ENCODE measurements at places on chromosomes 6 and 20.

DNA sequence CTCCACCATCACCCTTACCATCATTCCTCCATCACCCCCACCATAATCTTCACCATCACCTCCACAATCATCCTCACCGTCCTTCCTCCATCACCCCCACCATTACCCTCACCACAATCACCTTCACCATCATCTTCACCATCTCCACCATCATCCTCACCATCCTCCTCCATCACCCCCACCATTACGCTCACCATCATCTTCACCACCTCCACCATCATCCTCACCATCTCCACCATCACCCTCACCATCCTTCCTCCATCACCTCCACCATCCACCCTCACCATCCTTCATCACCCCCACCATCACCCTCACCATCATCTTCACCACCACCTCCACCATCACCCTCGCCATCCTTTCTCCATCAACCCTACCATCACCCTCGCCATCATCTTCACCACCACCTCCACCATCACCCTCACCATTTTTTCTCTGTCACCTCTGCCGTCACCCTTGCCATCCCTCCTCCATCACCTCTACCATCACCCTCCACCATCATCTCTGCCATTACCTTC is 33.1 kb upstream of the MPC1 start:
- DNase-seq: no peak

- DNase-seq: no peak
These were observed 397.0 kb downstream of the SMOC2 start for GRCh38 chr6:168838037-168838399.

DNA sequence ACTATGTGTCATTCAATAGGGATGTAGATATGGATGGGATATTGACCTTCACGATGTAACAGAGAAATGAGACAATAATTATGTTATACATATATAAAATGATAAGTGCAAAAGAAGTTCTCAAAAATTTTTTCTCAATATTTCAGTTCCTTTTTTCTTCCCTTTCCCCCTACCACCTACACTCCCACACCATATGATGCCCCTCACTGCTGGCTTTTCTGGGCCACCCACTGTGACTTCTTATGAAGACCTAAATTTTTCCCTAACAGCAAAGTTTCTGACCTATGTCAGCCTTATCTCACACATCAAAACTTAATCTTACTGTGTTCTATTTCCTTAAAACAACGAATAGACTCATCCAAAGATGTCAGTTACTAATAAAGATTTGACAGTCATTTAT is 89.9 kb upstream of the MYLIP start:
- DNase-seq: no peak

GRCh38 chr6:126535138-126535537 is 195.2 kb downstream of the CENPW start:
- DNase-seq: no peak

DNA sequence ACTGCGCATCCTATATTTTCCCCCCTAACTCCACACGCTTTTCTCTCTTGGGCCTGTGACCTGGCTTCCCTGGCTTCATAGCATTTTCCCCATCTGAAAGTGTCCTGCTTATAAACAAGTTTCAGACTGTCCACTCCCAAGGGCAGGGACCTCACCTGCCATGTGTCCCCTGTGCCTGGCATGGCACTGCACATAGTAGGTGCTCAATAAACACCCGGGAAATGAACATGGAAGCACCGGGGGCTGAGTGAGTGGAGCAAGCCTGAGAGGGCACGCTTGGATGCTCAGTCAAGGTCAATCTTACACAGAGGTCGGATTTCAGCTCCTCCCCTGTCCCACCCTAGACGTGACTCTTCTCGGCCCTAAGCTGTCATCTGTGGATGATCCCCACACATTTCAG is 96.9 kb downstream of the NFATC2 start:
- no peak for DNase-seq

DNA sequence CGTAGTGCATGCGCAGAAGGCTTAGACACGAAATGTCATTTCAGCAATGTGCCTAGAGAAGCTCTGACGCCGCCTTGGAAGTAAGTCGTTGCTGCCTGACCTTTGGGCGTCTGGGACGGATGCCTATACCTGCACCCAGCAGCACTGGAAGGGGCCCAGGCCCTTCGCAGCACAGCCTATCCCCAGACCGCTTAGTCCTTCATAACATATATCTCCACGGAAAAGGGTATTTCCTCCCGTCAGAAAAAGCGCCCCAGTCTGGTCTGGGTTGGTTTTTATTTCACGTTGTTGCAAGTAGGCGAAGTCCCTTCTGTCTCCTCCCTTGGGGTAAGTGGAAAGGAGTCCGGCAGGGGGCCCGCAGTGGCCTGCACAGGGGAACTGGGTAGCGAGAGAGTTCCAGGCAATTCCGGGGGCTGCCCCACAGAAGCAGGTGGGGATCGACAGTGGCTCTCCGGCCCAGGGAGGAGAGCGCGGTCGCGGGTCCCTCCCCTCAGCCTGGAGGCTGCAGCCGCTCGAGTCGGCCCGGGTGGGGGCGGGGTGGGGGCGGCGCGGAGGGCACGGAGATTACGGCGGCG is 559 bp upstream of the EYA4 start:
- no peak for DNase-seq

DNA sequence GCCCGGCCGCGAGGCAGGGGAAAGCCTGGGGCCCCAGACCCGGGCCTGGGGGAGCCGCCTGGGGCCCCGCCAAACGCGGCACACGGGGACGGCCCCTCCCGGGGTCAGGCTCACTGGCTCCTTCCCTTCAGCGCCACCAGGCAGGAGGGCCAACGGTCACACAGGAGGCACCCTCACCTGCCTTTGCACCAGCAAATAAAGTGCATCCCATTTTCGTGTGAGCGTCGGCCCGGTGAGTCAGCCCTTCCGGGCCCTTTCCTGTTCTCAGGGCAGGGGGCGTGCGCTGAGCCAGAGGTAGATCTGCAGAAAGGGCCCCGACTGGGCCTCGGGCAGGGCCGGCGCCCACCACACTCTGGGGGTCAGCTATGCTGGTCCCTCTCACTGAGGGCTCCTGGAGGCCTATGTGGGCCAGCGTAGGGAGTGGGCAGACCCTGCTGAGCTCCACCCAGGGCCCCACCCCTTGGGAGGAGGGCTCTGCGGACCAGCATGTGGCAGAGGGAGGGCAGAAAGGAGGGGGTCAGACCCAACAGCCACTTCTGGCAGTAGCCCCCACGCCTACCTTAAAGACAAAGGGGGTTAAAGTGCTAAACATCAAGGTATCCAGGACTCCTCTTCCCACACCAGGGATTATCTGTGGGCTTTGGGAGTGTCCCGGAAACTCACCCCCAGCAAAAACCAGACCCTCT is 931 bp upstream of the UCKL1 start:
- DNase-seq: no peak

- no peak for DNase-seq
These were observed 40.3 kb downstream of the SEC63 start for GRCh38 chr6:107917451-107918375.

GRCh38 chr6:61555993-61556392 is 730.0 kb downstream of the KHDRBS2 start:
- no peak for DNase-seq

GRCh38 chr6:147577488-147577887 is 69.0 kb downstream of the SAMD5 start:
- no peak for DNase-seq

DNA sequence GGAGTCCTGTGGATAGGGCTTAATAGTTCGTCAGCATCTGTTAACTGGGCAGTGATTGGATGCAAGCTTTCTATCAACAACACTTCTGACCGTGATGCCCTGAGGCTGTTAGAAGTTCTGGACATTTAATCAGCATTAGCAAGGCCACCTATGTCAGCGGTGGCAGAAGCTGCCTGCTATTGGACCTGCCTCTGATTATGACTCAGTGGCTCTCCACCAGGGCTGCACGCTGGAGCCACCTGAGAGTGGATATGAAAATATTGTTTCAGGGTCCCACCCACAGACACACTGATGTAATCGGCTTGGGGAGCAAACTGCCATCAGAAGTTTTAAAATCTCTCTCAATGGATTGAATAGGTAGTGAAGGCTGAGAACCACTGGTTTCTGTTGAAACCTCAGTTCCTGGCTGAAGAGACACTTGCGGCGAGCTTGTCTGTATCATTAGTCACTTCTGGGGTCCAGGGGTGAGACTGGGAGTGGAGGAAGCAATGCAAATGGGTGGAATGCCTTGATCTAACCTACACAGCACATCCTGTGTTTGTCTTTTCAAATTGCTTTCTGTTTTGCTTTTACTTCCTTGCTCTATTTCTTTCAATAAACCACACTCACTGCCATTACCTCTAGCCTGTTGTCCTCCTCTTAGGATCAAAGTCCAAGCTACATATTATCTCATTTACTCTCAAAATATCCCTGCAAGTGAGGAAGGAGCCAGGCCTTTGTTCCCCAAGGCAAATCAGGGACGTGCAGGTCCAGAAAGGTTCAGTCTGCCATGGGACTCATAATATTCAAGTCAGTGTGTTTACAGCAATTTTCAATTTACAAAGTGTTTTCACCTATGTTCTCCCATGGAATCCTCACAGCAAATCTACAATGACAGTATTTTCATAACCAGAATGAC is 4.2 kb downstream of the CLIC5 start:
- peak; percentile 32 for DNase-seq

GRCh38 chr6:88455317-88455716 is 289.2 kb upstream of the CNR1 start:
- no peak for DNase-seq

DNA sequence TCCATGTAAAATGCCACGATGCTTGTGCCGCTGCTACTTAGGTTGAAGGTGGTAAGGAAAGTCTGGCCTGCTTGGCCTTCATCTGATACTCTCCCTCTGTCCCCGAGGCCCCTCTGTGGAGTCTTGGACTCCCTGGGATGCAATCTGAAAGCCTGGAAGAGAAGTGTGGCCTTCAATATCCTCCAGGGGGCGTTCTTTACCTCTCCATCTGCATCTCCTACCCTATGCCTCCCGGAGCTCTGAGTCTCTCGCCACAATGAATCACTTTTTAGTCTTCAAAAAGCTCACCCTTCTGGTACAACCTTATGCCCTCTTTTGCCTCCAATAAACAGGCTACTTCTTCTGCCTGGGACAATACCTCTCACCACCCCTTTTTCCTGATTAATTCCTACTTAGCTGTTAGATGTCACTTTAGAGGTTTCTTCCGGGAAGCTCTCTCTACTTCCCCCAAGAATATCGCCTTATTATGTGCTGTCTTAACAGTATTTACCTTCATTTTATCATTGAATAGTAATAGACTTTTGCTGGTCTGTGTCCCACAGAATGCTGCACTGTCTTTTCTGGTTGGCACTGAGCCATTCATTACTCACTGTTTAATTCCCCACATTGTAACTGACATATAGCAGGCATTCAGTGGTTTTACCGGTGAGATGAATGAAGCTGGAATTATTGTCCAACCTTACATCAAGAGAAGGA is 13.9 kb upstream of the ATG5 start:
- no peak for DNase-seq

- no peak for DNase-seq
These were observed 538 bp upstream of the ZFP64 start for GRCh38 chr20:52191916-52192718.

- DNase-seq: no peak
These were observed 354.3 kb downstream of the COL12A1 start for GRCh38 chr6:74851596-74851995.

DNA sequence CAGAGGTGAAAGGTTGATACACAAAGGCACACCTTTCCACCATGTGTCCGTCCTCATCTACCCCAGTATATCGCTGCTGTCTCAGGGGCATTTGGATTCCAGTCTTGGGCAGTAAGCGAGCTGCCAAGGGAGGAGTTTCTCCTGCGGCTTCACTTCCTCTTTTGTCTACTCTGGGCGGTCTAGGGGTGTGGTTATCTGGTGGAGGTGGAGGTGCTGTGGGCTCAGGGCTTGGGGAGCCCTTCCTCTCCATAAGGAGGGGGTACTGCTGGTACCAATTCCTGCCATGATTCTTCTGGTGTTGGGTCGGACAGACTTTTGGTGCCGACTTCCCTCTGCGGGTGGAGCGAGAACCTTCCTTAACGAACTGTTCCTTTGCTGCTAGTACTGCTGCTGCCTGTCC is 31.9 kb upstream of the FABP7 start:
- DNase-seq: peak; percentile 34

DNA sequence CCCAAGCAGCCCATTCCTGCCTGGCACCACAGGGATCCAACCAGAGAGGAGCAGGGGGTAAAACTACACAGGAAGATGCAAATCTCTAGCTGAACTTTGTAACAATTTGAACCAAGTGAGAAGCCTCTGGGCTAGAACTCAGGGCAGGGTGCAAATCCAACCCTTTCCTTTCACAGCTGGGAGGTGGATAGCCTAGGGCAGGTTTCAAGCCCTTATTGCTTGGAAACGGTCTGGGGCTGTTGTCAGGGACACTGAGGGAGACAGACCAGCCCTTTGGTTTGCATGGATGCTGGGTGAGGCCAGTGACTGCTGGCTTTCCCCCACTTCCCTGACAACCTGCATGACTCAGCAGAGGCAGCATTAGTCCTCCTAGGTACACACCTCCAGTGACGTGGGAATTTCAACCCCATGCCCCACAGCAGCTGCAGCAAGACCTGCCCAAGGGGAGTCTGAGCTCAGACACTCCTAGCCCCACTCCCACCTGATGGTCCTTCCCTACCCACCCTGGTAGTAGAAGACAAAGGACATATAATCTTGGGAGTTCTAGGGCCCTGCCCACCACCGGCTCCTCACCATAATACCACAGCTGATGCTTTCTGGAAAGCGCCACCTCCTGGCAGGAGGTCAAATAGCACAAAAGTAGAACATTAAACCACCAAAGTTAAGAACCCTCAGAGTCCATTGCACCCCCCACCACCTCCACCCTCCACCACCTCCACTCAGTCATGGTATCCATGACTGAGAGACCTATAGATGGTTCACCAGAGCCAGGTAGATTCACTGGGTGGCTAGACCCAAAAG is 797.7 kb upstream of the MAN1A1 start:
- no peak for DNase-seq

DNA sequence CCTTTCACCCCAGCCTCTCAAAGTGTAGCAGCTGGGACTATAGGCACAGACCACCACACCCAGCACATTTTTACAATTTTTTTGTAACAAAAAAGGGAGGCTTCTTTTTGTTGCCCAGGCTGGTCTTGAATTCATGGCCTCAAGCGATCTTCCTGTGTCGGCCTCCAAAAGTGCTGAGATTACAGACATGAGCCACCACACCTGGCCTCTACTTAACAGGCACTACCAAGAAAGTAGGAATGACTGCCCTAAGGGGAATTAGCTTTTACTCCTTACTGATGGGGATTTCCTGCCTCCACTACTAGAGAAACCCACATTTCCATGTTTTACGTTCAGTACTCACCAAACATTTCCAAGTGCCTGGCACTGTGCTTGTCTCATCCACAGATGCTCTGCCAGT is 109.6 kb downstream of the CARMIL1 start:
- no peak for DNase-seq
